ENCODE measurements at places on chromosomes 16 and 17.

DNA sequence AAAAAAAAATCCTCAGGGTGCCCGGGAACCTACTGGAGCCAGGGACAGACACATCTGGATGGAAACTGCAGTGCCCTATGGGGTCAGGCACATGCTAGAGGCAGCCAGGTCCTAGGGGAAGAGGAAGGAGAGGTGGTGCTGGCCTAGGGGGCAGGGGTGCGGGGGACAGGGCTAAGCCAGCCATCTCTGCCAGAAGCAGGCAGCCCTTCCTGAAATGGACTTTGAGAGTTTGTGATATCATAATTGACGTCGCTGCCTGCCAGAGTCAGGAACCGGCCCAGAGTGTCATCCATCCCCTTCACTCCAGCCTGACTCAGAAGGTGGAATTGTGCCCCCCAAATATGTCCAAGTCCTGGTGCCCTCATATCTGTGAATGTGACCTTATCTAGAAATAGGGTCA lies 25.0 kb upstream of the BAHCC1 start:
- no peak for DNase-seq

DNA sequence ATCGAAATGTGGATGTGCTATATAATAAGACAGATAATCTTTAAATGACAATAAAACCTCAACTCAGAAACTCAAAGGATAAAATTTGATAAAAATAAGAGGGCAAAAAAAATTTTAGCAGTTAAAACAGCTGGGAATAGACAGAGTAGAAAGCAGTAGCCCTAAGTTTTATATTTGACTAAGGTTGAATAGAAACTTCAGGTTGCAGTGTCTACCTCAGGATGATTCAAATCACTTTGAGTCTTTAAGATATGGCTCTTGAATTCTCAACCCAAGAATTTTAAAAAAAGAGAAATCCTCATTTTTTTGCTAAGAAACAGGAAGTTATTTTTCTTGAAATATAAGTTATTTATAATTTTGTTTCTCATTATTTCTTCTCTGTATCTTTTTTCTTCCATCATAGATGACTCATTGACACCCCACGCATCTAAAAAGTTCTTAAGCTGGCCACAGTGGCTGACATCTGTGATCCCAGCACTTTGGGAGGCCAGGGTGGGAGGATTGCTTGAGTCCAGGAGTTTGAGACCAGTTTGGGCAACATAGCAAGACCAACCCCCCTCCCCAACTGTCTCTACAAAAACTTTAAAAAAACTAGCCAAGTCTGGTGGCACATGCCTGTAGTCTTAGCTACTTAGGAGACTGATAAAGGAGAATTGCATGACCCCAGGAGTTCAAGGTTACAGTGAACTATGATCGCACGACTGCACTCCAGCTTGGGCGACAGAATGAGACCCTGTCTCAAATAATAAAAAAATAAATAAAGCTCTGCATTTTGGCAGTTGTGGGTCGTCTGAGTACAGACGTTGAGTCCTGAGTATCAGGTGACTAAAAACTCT lies 23.9 kb downstream of the NFAT5 start:
- no peak for DNase-seq

DNA sequence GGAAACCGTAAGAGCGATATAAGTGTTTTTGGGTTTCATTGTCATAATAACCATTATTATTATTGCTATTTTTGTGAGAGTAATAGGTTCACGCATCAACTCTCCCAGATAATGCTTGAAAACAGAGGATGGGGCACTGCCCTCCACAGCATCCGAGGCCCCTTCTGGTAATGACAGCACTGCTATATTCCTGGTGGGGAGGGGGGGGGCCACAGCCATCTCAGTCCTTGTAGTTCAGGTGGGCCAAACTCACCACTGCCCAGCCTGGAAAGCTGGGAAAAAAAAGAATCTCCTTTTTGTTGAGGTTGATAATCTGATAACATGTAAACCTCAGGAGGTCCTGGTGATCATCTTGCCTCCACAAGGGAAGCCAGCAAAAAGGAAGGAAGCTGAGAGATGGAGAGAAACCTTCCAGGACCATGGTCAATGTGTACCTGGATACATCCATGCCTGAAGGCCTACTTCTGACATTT lies 706 bp downstream of the C16orf95 start:
- no peak for DNase-seq

- peak; percentile 28 for DNase-seq
Measured at GRCh38 chr17:62892870-62893338, 73.1 kb upstream of the TANC2 start.

- DNase-seq: no peak
Measured at GRCh38 chr17:29041571-29041970, 1.4 kb upstream of the PIPOX start.

DNA sequence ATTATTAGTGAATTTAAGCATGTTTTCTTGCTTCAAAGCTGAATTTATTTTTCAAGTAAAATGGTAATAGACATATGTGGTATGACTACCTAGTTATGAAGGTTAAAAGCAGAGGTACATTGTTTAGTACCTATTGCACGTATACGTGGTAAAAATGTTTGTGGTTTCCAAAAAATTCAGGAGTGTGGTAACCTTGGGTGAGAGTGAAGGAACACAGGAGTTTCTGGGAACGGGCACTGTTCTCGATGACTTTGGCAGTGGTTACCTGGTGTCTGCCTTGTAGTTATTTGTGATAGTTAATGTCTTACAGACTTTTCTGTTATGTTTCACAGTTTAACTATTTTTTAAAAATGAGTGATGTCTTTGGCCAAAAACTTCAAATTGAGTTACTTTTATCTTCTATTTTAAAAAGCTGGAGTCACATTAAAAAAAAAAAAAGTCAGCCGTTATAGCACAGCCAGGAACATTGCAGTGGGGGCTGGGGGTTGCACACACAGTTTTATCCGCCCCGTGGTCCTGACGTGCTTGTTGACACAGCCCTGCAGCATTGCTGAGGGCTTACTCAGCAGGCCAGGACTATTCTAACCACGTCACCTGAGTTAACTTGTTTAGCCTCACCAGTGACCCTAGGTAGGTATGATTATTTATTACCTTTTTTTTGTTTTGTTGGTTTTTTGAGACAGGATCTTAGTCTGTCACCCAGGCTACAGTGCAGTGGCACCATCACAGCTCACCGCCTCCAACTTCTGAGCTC lies 10.9 kb downstream of the JPT2 start:
- peak; percentile 62 for DNase-seq

GRCh38 chr17:57481910-57482391 lies 225.6 kb downstream of the MSI2 start:
- DNase-seq: no peak

- DNase-seq: no peak
Measured at GRCh38 chr16:13935408-13935807, 15.5 kb downstream of the ERCC4 start.

- no peak for DNase-seq
Measured at GRCh38 chr16:6852643-6853225, 479.9 kb upstream of the RBFOX1 start.

GRCh38 chr17:44004761-44005526 lies 522 bp downstream of the NAGS start:
- DNase-seq: peak; percentile 61

GRCh38 chr16:64865069-64865696 lies 256.7 kb downstream of the CDH11 start:
- DNase-seq: no peak

DNA sequence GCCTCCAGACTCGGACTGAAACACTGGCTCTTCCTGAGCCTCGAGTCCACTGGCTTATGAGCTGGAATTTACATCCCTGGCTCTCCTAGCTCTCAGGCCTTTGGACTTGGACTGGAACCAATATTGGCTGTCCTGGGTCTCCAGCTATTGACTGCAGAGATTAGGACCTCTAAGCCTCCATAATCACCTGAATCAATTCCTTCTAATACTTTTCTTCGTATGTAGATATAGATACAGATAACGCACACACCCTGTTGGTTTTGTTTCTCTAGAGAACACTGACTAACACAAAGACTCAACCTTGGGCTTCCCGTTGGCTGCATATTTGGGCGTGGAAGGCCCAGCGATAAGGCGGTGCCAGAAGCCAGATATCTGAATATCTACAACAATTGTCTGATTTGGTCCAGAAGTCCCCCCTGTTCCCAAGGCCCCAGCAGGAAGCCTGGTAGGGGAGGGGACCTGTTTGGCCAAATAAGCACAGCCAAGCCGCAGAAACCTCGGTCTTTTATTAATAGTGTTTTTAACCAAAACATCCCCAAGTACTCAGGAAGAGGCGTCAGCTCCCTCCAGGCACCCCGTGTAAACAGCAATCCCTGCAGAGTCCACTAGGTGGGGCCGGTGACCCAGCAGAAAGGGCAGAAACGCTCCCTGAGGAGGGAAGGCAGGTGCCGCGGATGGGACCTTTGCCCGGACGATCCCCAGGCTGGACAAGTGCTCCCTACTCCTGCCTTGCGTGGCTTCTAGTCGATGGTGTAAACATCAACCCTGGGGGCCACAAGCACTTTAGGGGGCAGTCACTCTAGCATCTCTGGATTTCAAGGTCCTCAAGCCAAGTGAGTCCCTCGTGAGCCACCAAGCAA lies 57.0 kb downstream of the ABR start:
- peak; percentile 66 for DNase-seq

DNA sequence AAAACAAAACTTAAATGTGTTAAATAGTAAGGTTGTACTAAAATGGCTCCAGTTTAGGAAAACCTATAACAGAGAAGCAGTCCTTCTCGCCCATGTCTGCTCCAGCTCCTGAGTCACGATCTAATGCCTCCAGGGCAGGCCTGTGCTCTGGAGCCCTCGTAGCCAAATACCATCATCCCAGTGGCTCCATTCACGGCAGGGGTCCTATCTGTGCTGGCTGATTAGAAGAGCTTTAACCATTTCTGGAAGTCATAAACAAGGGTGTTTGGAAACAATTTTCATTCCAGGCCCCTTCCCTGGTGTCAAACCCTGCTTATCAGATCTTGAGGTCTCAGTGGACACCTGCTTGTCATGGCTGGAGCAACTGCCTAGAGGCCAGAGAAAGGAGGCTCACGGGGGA lies 336.9 kb downstream of the SOX9 start:
- no peak for DNase-seq

GRCh38 chr17:74076446-74076845 lies 127.0 kb upstream of the RPL38 start:
- no peak for DNase-seq

DNA sequence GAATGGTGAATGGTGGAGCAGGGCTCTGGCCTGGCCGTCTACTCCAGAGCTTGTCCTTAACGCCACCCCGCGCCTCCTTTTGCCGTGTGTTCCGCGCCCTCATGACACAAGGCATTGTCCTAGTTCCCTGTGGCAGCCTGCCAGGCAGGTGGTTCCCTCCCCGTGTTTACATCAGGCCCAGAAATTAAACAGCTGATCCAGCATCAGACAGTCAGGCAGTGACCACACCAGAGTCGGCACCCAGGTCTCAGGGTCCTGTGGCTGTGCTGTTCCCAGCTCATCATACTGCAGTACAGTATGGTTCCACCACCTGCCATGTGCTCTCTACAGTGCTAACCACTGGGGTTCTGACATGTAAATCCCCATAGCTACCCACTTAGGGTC lies 119.7 kb downstream of the RAB11FIP4 start:
- no peak for DNase-seq

DNA sequence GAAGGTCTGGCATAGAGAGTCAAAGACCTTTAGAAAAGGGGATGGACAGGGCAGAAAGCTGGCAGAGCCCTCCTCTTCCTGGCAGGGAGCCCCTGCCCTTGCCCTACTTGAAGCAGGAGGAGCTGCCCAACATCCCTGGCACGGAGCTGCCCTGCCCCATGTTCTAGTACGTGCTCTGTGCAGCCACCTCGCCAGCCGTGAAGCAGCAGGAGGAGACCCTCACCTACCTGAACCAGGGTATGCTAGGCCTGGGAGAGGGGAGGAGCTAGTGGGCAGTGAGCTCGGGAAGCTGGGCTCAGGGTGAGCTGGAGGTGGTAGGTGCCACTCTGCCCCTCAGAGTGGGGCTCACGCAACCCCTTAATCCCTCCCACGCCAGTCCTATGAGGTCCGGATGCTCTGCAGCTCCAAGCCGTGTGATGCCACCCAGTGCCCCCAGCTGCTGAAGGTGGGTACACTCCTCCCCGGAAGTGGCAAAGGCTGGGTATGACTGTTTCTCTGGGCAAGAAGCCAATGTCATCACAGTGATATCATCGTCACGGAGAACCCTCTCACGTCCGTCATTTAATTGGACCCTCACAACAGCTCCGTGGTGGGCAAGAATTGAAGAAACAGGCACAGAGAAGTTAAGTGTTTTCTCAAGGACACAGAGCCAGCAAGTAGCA lies 12.7 kb upstream of the STAC2 start:
- peak; percentile 81 for DNase-seq

DNA sequence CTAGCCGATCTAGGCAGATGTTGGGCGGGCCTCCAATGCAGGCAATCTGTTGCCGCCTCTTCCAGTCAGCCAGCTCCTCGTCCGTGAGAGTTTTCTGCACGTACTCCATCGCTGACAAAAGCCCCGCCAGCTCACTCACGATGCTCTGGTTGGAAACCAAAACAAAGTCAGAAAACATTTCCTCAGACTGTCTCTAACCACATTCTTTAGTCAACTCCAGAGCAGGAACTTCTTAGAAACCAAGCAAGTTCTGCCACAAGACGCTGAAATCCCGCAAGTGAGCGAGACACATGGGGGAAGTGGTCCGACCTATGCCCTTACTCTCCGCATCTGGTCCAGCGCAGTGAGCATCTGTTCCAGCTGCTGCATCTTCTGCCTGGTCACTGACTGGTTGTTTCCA lies 49.1 kb downstream of the STAT5A start:
- DNase-seq: no peak

- peak; percentile 93 for DNase-seq
Measured at GRCh38 chr16:68265078-68265920, 973 bp downstream of the SLC7A6 start.

DNA sequence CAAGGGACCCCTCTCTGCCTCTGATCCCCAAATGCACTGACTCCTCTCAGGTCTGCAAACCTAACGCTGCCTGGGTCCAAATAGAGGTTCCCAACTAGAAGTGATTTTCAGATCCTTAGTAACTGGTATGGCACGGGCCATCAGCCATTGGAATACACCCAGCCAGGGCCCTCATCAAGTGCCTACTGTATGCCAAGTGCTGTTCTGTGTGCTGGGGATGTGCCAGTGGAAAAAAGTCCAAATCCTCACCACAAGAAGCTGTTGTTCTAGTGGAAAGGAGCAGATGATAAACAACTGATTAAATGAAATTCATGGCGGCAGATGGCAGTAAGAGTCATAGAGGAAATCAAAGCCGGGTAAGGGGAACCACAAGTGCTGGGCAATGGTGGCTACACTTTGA lies 57.2 kb upstream of the MED9 start:
- no peak for DNase-seq

DNA sequence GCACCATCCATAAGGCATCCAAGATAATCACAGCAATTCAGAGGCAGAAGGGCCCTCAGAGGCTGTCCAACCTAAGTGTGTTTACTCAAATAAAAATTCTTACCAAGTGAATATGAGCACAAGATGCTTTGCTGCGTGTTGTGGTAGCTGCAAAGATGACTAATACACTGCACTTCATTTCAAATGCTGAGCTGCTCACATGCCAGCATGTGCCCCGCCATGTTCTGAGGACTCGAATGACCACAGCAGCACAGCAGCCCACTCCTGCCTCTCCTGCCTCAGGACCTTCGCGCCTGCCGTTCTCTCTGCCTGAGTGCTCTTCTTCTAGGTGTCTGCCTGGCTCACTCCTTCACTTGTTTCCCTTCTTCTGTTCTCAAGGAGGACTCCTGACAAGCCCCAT lies 19.0 kb downstream of the PIK3R5 start:
- DNase-seq: no peak
